ENCODE measurements at places on chromosomes 7 and 10.

DNA sequence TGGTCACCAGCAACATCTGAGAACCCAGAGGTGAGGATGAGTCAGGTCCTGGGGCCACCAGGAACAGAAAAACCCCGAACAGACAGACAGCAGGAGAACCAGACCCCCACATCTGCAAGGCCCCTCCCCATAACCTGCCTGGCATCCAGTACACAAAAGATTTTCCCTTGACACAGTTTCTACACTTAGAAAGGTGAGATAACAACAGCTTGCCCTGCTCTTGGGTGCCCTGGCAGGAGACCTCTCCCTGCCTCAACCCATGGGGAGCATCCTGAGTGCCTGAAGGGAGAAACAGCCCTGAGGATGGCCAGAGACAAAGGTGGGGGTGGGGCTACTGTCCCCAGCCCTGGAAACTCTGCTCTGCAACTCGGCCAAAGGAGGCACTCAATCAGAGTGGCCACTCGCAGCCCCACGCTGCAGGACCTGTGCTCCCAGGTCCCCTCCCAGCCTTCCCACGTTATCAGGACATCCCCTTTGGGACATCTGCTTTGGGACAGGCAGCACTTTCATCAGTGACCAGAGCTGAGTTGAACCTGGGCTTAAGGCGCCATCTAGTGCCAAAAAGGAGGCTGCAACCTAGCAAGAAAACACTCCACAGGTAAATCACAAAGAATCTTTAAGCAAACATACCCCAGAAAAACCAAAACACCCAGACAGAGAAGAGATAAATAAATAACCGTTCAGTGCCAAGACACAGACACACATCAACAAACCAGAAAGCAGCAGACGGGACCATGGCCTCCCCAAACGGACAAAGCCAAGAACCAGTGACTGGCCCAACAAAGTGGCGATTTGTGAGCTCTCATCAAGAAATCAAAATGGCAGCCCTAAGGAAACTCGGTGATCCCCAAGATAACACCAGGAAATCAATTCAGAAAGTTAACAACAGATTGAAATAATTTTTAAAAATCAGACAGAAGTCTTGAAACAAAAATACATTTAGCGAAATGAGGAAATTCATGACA is 233.7 kb downstream of the PTPRN2 start:
- DNase-seq: peak; percentile 23

DNA sequence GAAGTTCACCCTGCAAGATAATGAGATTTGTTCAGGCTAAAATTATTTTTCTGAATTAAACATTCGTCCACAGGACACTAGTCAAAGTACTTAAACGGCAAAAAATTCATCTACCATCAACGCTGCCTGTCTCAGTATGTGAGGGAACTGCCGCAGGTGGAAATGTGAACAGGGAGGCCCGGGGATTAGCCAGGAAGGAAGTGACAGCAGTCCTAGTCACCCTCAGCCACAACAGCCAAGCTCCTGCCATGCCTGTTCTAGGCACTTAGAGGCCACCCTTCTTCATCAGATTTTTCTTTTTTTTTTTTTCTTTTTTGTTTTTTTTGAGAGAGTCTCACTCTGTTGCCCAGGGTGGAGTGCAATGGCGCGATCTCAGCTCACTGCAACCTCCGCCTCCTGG is 9.4 kb downstream of the NUDT5 start:
- peak; percentile 37 for DNase-seq

DNA sequence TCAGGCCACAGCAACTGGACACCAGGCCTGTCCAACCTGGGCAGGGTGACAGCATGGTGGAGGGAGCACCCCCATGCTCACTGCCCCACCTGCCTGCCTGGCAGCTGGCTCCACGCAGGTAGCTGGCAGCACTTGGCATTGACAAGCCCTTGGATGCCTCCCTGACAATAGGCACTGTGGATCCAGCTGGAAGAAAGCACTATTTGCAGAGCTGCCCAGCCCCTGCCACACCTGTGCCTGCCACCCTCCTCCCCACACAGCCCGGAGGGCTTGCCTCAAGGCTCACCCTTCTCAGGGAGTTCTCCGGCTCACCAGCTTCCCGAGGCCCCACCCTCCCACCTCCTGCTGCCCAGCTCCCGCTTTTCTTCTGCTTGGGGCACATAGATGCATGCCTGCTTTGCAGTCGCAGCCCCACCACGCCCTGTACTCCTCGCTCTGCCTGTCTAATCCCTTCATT is 160.1 kb downstream of the NEURL1 start:
- no peak for DNase-seq

DNA sequence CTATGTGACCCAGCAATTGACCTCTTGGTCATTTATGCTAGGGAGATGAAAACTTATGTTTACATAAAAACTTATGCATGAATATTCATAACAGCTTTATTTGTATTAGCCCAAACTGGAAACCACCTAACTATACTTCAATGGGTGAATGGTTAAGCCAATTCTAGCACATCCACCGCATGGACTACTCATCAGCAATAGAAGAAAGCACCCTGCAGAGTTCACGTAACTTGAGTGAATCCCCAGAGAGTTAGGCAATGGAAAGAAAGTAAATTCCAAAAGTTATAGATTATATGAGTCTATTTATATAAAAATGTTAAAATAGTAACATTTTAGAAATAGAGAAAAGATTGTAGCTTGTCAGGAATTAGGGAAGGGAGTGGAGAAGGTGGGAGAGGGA is 60.2 kb upstream of the NRG3 start:
- DNase-seq: no peak

DNA sequence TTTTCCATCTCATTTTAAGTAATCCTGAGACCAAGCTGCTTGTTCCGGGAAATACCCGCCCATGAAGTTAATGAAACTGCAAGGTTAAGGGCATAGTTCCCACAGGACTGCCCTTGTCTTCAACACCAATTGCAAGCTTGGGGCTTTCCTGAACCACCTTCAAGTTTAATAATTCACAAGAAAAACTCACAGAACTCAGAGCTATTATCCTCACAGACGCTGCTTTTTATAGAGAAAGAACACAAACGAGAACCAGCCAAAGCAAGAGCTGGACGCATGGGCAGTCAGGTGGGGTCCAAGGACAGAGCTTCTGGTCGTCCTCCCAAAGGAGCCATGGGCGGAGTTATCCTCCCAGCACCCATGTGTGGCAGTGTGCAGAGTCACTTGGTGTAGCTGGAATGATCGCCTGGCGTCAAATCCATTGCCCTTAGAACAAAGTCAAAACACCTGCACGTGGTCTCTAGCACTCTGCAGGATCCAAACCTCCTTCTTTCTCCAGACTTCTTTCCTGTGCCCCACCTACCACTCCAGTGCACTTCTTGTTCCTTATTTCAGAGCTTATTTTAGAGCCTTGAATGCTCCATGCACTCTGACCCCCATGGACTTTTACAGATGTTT is 56.7 kb downstream of the SNX10 start:
- DNase-seq: no peak

DNA sequence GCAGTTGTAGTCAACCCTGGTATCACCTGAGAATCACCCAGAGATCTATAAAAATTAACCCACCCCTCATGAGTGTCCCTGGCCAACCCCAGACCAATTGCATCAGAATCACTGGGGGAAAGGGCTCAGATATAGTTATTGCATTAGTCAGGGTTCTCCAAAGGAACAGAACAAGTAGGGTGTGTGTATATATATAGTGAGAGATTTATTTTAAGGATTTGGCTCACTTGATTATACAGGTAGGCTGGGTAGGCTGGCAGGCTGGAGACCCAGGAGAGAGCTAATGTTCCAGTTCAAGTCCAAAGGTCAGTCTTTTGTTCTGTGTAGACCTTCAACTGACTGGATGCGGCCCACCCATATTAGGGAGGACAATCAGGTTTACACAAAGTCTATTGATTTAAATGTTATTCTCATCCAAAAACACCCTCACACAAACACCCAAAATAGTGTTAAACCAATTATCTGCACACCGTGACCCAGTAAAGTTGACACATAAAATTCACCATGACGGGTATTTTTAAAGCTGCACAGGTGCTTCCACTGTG is 372.9 kb upstream of the NFE2L3 start:
- DNase-seq: no peak

DNA sequence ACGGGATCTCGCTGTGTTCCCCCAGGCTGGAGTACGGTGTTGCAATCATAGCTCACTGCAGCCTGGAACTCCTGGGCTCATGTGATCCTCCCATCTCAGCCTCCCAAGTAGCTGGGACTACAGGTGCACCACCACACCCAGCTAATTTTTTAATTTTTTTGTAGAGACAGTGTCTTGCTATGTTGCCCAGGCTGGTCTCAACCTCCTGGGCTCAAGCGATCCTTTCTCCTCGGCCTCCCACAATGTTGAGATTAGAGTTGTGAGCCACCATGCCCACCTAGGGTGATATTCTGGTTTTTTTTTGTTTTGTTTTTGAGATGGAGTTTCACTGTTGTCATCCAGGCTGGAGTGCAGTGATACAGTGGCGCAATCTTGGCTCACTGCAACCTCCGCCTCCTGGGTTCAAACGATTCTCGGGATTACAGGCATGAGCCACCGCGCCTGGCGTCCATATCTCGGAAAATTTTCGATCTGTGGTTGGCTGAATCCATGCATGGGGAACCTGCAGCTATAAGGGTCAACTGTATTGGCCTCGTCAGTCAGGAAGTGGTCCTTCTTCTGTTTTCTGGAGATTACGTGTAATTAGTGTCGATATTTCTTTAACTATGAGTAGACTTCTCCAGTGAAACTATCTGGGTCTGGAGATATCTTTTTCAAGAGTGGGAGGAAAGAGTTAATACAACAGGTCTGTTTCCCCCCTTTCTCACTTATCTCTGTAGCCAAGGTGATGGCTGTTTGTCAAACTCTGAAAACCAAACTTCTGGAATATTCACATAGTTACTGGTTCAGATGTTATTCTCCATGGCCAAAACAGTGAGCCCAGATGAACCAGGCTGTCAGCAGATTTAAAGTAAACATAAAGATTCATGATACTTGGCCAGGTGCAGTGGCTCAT is 21.0 kb upstream of the FIS1 start:
- DNase-seq: no peak

DNA sequence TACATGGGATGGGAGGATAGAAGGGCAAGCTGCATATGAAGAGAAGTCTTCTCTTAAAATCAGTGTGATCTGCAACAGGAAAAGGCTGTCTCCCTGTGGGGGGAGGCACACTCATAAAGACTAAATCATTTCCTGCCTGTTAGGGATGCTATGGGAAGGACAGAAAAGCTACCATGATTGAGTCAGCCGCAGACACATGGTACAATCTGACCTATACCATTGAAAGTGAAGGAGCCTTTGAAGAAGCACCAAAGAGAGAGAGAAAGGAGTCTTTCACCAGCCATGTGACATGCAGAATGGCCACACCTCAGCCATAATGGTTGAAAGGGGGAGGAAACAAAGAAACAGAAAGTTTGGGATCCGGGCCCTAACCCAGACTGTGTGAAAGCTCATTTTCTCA is 29.1 kb downstream of the NUDCD3 start:
- DNase-seq: peak; percentile 41

- no peak for DNase-seq
Observed at GRCh38 chr10:14585287-14586193, 189.2 kb downstream of the FAM107B start.

DNA sequence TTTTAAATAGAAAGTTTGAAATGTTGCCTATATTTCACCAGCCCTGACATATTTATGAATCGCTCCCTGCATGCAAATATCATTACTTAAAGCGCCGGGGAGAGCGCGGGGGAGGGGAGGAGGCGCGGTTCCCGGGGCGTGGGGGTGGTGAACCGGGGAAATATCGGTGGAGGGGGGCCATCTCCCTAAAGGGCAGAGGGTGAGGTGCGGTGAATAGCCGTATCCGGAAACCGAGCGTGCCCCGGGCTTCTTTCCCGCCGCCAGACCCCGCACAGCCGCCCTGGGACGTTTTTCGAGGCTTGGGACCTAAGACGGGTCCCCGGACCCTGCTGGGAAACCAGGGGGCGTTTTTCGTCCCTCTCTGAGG is 6.9 kb upstream of the ZNF503 start:
- DNase-seq: no peak

- no peak for DNase-seq
Observed at GRCh38 chr7:17495655-17496394, 197.4 kb downstream of the AHR start.

DNA sequence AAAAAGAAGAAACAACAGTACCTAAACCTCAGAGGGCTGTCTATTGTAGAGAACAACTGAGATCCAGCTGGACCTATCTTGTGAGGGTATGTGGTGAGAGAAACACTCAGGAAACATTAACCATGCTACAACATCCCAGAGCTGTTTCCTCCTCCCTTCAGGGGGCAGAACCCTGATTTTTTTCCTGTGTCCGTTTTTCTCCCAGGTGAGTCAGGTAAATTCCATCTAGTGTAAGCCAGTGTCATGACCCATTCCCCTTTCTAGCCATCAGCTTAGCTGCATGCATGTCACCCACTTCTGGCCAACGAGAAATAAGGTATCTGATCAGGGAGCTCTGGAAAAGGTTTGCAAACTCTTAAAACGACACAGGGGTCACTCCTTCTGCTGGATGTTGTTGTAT is 103.8 kb downstream of the DNMBP start:
- DNase-seq: no peak

GRCh38 chr10:30847642-30848041 is 184.0 kb downstream of the ZNF438 start:
- no peak for DNase-seq

DNA sequence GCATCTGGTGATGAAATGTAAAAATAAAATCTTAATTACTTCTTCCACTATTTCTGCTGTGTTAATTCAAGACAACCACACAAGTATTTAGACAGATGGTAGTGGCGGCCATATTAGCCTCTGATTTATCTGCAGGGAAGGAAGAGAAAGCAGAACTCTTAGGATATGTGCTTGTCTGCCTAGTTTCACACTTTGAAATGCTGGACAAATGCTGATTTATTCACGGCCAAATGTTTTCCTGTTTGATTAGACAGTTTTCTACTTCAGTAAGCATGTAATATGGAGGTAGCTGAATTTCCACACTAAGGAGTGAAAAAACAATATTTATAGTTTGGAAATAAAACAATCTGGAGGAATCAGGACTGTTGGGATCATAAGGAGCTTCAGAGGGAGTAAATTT is 158.1 kb downstream of the AGMO start:
- no peak for DNase-seq

GRCh38 chr10:60235001-60235400 is 154.7 kb downstream of the ANK3 start:
- DNase-seq: no peak

GRCh38 chr7:1539181-1539881 is 8.8 kb downstream of the MAFK start:
- DNase-seq: no peak

- DNase-seq: no peak
Observed at GRCh38 chr7:132263151-132263550, 313.1 kb downstream of the PLXNA4 start.

DNA sequence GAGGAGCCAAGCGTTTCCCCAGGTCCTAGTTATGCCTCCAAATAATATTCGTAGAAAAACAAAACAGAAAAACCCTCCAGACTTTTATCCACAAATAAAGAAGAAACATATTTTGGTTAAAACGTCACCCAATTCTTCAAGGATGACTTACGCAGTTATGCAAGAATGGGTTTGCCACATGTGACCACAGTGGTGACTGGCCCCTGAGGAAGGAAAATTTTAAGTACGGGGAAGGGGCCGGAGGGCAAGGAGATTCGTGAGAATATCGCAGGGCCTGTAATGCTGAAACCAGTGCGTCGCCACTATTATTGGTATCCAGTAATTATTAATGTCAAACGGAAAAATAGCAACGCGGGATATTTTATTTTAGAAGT is 537 bp upstream of the MRPS24 start:
- DNase-seq: peak; percentile 29
